ENCODE measurements at places on chromosomes 3 and 15.

DNA sequence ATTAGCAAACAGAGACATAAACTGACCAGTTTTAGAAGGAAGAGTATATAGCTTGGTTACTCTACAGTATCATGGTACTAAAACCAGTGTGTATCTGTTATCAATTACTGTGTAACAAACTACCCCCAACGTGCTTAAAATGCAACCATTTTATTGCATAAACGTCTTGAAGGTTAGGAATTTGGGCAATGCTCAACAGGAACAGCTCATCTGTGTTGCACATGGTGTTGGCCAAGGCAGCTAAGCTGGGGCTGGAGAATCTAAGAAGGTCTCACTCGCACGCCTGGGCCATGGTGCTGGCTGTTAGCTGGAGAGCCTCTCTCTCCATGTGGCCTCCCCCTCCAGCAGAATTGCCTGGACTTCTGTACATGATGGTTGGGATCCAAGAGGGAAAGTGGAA lies 81.2 kb upstream of the THBS1 start:
- DNase-seq, result no peak

DNA sequence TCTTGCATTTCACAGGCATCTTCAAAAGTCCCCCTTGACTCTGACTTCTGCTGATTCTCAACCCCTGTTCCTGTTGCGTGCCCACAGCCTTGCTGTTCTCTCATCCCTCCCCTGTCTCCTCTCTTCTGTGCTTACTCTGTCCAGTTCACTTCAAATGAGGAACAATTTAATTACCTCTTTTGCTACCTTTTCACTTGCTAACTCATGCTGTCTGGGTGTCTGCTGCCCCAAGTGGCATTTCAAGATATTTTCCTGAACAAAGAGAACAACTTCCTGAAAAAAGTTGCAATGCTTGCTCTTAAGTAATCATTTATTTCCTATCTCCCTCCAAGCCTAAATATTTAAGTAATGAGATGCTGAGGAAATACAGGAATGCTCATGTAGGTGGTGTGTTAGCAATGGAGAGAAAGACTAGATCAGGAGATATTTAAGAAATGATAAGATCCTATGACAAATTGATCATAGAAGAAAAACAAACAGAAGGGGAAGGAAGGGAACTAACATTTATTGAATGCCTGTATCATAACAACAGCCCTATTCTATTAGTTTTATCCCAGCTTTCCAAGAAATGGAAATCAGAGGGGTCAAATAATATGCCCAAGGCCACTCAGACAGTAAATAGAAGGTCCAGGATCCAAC lies 42.2 kb downstream of the SV2B start:
- no peak for DNase-seq

DNA sequence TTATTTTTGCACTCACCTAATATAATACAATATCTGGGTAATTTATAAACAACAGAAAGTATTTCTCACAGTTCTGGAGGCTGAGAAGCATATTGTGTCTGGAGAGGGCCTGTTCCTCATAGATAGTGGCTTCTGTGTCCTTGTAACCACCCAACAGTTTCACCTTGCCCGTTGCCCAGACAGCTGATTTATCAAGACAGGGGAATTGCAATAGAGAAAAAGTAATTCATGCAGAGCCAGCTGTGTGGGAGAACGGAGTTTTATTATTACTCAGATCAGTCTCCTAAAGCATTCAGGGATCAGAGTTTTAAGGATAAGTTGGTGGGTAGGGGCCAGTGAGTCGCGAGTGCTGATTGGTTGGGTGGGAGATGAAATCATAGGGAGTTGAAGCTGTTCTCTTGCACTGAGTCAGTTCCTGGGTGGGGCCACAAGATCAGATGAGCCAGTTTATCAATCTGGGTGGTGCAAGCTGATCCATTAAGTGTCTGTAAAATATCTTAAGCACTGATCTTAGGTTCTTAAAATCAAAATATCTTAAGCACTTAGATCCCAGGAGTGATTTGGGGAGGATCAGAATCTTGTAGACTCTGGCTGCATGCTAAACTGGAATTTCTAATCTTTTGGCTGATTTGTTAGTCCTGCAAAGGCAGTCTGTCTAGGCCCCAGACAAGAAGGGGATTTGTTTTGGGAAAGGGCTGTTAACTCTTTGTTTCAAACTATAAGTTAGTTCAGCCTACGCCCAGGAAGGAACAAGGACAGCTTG lies 33.9 kb upstream of the C15orf39 start:
- DNase-seq, result no peak

GRCh38 chr3:3074551-3075257 lies 35.5 kb downstream of the IL5RA start:
- DNase-seq, result no peak

DNA sequence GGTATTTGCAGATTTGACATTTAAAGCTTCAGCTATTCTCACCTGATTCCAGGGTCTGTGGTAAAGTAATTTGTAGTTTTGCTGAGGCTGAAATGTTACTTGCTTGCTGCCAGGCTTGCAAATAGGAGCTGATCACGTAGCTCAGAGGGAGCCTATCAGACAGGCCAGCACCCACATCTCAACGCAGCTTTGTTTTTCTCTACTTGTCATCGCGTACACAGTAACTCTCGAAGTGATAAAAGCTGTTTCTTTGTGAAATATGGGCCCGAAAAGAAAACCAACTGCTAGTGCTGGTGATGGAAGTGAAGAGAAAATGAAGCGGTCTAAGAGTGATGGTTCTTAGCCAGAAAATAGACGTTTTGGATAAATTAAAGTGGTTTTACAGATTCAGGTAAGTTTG lies 23.4 kb downstream of the RAB5A start:
- no peak for DNase-seq

GRCh38 chr15:67013696-67014095 lies 51.7 kb upstream of the SMAD3 start:
- DNase-seq, result no peak

GRCh38 chr3:177946936-177947335 lies 589.3 kb upstream of the KCNMB2 start:
- DNase-seq, result no peak

DNA sequence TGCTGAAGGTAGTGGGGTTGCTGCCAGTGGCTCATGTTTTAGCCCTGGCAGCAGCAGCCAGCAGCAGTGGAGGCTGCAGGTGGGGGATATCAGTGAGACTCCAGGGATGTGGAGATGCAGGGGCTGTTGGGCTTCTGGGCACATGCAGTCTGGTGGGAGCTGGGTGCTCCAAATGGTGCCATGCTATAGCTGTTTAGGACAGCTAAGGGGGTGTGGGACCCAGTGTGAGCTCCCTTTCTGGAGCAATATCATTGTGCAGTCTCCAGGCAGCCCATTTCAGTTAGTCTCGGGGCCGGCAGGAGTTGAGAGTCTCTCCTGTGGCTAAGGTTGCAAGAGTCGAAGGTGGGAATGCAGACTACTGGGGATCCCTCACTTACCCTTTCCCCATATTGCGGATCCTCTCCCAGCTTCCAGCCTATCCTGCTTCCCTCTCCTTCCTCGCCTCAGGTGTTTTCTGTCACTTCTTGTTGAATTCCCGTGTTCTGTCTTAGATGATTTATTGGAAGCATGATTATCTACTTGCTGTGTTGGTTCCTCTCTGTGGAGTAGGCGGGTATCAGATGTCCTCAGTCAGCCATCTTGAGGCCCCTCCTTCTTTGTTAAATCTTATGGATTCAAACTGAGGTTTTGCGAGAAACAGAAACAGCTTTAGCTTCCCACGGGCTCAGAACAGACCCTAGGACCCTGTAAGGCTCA lies 112.0 kb downstream of the FAM43A start:
- no peak for DNase-seq
